Activated CD4-positive, alpha-beta memory T cell treated with anti-CD3 and anti-CD28 coated beads for 36 hours (primary cell): ENCODE measurements at places on chromosomes 2 and 18.

GRCh38 chr2:27451095-27451494, 8.9 kb downstream of the KRTCAP3 start:
- no peak for DNase-seq

DNA sequence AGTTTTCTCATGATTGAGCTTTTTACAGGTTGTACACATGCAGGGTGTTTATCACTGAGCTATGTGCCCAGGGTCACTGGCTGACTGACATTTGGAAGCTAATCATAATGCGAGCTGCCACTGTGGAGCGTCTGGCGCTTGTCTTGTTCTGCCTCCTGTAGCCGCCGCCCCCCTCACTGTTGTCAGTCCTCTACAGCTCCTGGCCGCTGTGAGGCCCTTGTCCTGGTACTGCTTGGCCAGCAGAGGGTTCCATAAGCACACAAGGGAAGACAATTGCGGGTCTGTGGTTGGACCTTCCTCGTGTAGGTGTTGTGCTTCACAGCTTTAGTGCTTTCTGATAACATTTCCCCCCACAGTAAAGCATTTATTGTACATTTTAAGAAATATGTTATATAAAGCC, 105.6 kb upstream of the LDLRAD4 start:
- DNase-seq = no peak

- no peak for DNase-seq
Observed at GRCh38 chr2:16167870-16168426, 227.6 kb downstream of the MYCN start.

DNA sequence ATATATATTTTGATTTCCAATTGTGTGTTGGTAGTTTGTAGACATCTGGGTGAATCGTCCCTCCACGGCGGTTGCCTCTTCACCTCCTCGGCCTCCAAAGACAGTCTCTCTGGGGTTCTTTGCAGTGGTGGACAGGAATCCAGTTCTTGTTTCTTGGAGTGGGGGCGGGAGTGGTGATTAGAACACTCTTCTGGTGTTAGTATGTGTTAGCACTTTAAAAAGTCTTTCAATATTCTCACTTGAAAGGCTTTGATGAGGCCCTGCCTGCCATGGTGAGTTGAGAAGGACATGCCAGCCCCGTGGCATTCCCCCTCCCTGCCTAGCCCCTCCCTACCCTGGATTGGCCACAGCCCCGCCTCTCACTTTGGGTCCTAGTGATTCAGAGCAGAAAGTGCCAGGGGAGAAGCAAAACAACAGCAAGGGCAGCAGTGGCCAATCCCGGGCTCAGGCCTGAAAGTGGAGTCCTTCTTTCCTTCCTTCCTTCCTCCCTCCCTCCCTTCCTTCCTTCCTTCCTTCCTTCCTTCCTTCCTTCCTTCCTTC, 316.8 kb upstream of the HS6ST1 start:
- DNase-seq = peak; percentile 5

DNA sequence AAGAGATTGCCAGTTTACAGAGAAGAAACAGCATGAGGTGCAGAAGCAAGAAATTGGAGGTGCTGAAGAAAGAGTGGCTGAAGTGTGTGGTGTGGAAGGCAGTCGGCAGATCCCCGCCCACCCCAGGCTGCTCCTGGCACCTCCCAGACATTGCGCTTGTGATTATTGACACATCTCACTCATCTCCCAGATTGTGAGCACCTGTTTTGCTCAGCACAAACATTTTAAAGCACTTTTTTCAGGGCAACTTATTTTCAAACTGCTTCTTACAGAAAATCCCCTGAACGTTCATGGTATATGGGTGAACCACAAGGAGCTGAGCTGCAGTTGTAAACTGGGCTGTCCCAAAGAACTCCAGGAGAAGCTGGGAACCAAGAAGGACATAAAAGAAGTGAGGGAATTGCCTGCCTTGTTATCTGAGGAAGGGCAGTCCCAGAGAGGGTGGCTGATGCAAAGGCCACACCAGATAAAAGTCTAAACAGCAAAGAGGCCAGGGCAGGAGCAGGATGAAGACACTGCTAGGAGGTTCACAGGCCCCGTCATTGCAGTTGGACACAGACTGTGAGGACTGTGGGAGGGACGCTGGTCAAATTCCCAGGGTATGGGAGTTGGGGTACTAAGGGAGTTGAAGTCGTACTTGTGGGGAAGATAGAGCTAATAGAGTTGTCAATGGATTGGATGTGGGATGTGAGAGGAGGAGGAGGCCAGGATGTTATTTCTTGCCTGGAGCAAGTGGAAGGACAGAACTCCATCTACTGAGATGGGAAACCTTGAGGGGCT, 65.1 kb downstream of the INPP4A start:
- no peak for DNase-seq

GRCh38 chr18:68533641-68534040, 181.3 kb downstream of the TMX3 start:
- DNase-seq = no peak

DNA sequence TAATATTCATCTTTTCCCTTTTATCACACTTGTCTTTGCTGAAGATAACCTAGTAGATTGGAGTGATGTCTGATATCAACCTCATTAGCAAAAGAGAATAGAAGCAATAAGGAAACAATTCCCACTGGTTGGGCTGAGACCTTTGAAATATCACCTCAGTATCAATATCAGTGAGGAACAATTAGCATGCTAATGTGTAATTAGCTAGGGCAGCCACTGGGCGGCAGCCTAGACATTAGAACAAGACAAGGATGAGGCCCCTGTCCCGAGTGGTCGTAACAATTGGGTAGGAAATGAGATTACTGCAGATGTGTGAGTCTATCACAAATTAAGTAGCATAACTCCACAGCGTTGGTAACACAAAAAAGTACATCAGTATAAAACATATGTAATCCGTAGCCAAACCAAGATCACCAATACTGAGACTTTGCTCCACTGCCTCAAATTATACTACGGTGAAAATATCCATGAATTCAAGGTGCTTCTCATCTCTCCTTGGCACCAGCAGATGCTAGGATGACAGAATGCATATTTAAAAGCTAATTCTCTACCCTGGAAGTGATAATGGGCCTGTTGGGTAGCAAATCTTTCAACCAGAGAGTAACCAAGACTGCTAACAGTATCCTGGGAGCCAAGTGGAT, 99.1 kb downstream of the ALPK2 start:
- DNase-seq = peak; percentile 76

DNA sequence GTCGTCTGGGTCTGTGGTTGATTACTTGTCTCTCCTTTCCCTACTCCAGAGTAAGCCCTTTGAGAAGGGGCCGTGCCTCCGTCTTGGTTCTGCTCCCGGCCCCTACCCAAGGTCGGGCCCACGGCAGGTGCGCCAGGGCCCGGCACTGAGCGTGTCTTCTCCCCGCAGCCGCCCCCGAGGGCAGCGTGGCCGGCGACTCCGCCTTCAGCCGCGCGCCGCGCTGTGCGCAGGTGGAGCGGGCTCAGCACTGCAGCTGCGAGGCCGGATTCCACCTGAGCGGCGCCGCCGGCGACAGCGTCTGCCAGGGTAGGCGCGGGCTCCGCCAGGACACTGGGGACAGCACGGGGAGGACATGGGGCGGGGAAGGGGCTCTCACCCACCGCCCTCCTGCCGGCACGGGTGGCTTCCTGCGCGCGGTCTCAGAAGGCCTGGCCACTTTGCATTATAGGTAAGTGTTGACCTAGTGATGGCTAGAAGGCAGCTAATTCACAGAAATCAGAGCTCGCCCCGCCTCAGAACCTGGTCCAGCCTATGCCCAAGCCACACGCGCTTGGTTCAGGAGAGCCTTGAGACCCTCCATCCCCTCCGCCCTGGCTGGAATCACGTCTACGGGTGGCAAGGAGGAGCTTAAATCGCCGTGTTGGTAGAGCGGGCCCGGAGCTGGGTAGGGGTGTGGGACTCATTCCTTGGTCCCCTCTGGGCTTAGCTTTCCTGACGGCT, 43.5 kb downstream of the FBLN7 start:
- DNase-seq = peak; percentile 78

- DNase-seq = no peak
Observed at GRCh38 chr2:219645631-219646527, 18.4 kb downstream of the SLC4A3 start.

DNA sequence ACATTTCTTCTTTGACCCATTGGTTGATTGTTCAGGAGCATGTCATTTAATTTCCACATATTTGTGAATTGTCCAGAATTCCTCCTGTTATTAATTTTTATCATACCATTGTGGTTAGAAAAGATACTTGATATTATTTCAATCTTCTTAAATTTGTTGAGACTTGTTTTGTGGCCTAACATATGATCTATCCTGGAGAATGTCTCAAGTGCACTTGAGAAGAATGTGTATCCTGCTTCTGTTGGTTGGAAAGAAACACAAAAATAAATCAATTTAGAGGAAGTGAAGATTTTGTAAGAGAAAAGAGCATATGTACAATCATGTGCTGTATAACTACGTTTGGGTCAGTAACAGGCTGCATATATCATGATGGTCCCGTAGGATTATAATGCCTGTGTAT, 118.6 kb upstream of the CDC42EP3 start:
- no peak for DNase-seq

DNA sequence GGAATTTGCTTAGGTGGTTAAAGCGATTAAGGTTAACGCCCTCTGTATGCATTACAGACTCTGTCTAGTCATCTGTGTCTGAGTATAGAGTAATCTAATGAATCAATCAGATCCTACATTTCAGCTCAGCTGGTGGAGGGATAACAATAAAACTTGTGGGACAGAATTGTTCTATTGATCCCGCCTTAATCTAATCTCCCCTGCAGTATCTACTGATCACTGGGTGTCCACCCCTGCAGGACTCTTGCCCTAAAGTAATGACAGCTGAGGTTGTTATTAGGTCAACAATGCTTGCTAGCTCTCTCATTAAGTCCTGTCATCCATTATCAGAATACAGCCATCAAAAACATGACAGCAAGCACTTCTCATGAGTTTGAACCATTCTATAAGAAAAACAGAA, 462.6 kb upstream of the TMEFF2 start:
- DNase-seq = no peak

DNA sequence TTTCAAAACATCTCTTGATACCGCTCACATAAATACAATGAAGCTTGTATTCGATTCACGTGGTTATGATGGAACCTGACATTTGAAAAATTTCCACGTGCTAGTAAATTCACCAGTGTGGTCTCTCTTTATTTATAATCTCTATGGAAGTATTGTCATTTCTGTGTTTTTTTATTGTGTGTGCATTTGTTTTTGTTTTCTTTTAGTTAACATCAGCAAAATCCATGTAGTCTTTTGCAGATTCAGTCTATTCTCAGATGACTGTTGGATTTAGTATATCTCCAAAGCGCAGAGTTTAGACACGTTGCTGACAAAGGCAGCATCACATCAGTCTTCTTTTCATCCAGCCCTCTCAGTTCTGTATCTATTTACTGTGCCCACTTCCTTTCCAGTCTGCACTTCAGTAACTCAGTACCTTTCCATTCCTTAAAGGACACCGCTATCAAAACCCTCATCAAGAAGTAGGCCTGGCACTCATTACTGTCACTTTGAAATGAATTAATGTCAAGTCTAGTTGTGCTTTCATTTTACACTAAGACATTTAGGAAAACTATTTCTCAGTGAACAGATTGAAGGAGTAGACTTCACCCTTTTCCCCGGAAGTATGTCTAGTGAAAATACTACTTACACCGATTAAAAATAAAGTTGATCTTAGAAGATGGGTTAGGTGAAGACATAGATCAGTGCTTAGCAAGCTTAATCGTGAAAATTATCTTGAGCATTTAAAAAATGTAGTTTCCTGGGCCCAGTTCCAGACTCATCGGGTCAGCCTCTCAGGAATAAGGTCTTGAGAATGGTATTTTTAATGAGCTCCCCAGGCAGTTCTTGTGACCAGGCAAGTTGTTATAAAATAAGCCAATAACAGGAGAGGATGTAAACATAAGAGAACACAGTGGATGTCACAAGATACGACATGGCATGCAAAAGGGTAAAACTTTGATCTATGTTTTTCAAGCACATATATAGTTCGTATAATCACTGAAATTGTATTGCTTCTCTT, 506.8 kb upstream of the ZEB2 start:
- DNase-seq = no peak

DNA sequence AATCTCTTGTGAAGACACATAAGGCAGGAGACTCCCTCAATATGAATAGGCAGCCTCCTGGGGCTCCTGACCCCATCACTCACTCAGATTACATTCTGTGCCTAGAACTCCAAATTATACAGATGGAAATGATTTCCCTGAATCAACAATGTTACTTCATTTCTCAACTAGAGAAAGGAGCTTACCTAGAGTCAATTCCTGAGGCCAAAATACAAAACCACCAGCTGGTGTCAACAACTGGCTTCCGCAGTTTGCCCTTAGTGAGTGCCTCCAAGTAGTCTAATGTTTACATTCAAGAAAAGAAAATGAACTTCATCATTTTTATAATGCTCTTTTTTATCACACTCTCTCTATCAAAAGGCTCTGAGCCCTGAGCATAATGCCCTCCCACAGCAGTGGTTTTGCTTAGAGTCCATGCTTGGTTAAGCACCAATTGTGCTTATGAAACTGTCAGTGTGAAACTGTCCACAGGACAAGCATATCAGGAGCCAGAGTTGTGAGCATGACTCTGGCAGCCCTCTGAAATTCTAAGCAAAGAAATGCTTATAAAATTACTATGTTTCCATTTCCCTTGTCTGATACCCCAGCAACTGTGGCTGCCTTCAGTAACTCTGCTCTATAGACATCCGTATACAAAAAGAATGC, 305.7 kb upstream of the PKDCC start:
- DNase-seq = no peak

DNA sequence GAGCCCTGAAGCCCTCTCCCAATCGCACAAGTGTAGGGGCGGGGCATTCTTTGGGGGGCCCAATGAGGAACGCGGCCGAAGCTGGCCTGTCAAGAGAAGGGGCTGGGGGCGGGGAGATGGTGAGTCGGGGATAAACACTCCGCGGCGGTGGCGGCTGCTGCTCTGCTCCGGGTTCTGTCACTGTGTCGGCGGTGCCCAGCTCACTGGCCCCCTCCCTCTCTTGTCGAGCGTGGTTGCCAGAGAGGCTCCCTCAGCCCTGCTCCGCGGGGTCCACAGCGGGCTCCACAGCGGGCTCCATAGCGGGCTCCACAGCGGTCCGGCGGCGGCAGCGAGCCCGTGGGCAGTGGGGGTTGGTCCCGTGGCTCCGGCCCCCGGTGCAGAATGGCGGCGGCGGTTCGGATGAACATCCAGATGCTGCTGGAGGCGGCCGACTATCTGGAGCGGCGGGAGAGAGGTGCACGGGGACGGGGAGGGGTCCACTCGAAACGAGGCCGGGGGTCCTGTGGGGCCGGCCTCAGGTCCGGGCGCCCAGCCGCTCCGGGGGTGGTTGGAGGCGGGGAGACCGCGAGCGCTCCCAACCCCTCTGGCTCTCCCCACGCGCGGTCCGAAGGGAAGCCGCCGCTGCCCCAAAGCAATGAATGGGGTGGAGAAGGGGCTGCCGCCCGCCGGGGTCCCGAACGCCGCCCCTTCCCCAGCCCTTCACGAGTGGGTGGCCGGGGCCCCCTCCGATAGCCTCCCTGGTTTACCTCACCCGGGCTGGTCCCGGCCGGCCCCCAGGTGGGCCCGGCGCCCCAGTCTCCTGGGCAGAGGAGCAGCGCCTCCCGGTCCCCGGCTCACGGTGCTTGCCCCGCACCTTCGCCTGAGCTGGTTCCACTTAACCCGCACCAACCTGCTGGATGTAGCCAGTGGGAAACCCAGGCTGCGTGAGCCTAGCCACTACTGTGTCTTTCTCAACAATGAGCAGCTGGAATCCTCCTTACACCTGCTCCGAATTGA, at the start of gene MXD1:
Gene MXD1, plus strand, starts transcription at position 160 of the 996 bp plus-strand sequence. Its CDS starts 222 bp downstream, at position 382.
- peak; percentile 31 for DNase-seq
